ENCODE measurements at places on chromosomes 2 and 18.

GRCh38 chr2:27647289-27647688 lies 16.1 kb downstream of the SUPT7L start:
- DNase-seq = no peak

- DNase-seq = no peak
Measured at GRCh38 chr2:98455494-98455976, 10.9 kb downstream of the INPP4A start.

- no peak for DNase-seq
Measured at GRCh38 chr18:32278177-32278799, 88.4 kb downstream of the MEP1B start.

- DNase-seq = no peak
Measured at GRCh38 chr2:128607440-128607839, 288.8 kb upstream of the HS6ST1 start.

- no peak for DNase-seq
Measured at GRCh38 chr18:32750328-32750727, 22.5 kb downstream of the KLHL14 start.

DNA sequence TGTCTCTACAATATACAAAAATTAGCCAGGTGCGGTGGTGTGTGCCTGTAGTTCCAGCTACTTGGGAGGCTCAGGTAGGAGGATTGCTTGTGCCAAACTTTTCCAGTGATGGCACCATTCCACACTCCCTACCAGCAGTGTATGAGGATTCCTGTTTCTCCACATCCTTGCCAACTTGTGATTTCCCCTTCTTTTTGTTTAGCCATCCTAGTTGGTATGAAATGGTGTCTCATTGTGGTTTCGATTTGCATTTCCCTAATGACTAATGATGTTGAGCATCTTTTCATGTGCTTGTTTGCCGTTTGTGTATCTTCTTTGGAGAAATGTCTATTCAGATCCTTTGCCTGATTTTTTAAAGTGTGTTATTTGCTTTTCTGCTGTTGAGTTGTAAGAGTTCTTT lies 41.0 kb downstream of the EPB41L5 start:
- no peak for DNase-seq

- DNase-seq = no peak
Measured at GRCh38 chr2:173803449-173803848, 161.7 kb downstream of the SP3 start.

- no peak for DNase-seq
Measured at GRCh38 chr2:219165058-219165911, 4.5 kb downstream of the SLC23A3 start.

GRCh38 chr2:172098650-172099471 lies 3.8 kb downstream of the DLX2 start:
- peak; percentile 80 for DNase-seq

GRCh38 chr2:45267062-45267792 lies 258.0 kb upstream of the SIX2 start:
- no peak for DNase-seq

DNA sequence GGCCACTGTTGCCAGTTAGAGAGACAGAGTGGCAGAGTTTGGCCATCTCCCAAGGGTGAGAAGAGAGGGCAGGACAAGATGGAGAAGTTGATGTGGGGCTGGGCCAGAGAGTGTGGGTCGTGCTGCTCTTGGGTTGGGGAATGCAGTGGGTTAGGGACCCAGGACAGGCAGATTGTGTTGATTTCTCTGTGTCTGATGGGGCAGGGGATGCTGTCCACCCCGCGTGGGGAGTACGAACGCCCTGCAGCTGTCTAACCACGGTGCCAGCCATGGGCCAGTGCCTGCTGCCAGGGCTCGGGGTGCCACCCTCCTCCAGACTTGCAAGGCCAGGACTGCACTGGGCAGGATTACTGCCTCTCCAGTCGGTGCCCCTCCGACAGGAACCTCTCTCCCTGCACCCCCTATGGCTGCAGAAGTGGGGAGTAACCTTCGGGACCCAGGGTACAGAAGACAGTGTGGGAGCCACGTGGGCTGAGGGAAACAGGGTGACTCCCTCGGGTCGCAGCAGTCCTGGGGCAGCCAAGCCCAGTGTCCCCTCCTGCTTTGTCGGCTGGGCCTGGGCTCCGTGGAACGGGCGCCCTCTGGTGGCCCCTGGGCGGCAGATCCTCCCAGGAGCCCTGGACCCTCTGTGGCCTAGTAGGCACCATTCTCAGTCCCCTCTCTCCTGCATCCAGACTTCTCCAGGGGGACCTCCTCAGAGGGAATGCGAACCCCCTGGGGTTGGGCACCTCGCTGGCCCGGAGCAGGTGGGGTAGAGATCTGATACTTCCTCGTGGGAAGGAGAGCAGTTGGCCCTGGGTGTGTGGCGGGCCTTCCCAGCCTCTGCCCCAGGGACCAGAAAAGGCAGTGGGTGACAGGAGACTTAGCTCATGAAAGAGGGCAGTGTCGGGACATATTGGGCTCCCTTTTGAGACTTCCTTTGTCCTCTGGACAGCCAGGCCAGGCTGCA lies 2.7 kb downstream of the GPC1 start:
- peak; percentile 89 for DNase-seq
